ENCODE measurements at places on chromosomes 16 and 17. TPM values are rescaled to one million over a fixed set of nuclear protein-coding genes. Genes with fewer than 3 reads are reported as not detected.

The SLC35G6 gene
- not detected for total RNA-seq

The CDH13 gene
- total RNA-seq = 45.8 TPM

The KRTAP2-1 gene
- total RNA-seq = not detected

DNA sequence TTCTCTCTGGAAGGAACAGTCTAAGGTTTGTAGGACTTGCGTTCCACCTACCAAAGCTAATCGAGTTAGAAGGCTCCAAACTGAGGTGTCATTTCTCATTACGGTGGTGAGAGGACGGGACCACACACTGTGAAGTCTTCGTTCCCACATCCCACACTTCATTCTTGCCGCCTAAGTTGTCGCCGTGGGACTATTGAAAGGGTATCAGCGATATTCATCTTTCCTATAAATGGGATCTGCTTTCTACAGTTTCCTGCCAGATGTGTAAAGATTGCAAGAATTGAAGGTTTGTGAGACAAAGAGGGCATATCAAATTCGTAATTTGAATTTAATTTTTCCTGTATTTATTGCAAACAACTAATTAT, 608 bp upstream of the TRIM37 start:
- H3K4me3 ChIP-seq = peak overlapping the region; percentile 64
- H3K27ac ChIP-seq = peak overlapping the region; percentile 23
- DNase-seq = no peak
- no peaks in the 10 kb centered on the region for H3K27me3 ChIP-seq

- H3K4me1 ChIP-seq = no peaks in the 10 kb centered on the region
- H3K27me3 ChIP-seq = peaks cover 25% of the 10 kb centered on the region
- no peak overlapping the region for H3K4me3 ChIP-seq
- no peak for DNase-seq
Observed at GRCh38 chr17:4768298-4768697, 3.4 kb upstream of the TM4SF5 start.

- H3K4me3 ChIP-seq = peak overlapping the region; percentile 81
- peak; percentile 70 for DNase-seq
- no peaks in the 10 kb centered on the region for H3K27me3 ChIP-seq
- peaks cover 5% of the 10 kb centered on the region for H3K4me1 ChIP-seq
- peaks cover 39% of the 10 kb centered on the region for H3K36me3 ChIP-seq
Observed at GRCh38 chr17:42578282-42578869, 847 bp upstream of the PSMC3IP start.

GRCh38 chr17:78999947-79000395, 9.6 kb downstream of the CANT1 start:
- H3K27me3 ChIP-seq = no peaks in the 10 kb centered on the region
- H3K4me1 ChIP-seq = no peaks in the 10 kb centered on the region
- no peak overlapping the region for H3K4me3 ChIP-seq
- peaks cover 39% of the 10 kb centered on the region for H3K36me3 ChIP-seq
- H3K27ac ChIP-seq = no peak overlapping the region

DNA sequence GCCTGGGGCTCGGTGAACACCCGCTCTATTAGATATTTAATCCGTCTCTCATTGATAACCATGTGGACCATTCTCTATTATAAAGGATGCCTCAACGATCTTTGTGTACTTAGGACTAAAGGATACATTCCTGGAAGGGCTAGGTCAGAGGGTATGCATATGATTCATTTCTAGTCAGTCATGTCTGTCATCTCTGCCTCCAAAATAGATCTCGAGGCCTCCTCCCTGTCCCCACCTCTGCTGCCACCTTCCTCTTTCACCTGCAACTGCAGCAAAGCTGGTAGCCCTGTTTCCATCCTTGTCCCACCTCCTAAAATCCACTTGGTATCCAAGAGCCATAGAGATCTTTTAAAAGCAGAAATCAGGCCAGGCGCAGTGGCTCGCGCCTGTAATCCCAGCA, 121.5 kb downstream of the KATNIP start:
- no peak overlapping the region for H3K27ac ChIP-seq
- no peak overlapping the region for H3K4me3 ChIP-seq
- no peaks in the 10 kb centered on the region for H3K4me1 ChIP-seq
- no peaks in the 10 kb centered on the region for H3K27me3 ChIP-seq

DNA sequence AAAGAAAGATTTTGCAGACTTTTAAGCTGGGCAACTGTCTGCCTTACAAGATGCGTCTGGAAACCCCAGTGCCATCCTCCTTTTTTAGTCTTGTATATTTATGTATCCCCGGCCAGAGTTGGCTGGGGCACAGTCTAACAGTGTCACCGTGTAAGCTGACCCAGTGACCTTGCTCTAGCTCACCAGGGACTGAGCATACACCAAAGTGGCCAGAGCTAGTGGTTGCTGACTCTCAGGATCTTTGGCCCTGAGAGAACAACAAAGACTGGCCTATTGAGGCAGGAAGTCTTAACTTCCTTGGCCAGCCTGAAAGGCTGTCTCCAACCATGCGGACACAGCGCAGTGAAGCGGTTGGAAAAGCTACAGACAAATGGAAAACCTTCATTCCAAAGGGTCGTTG, 745.2 kb downstream of the WWOX start:
- no peak for DNase-seq
- H3K27me3 ChIP-seq = no peaks in the 10 kb centered on the region
- no peaks in the 10 kb centered on the region for H3K36me3 ChIP-seq
- no peak overlapping the region for H3K27ac ChIP-seq

- H3K4me3 ChIP-seq = no peak overlapping the region
- H3K27ac ChIP-seq = no peak overlapping the region
- DNase-seq = peak; percentile 45
- peaks cover 2% of the 10 kb centered on the region for H3K27me3 ChIP-seq
Observed at GRCh38 chr16:56332464-56333079, 92.8 kb downstream of the AMFR start.
